ENCODE measurements at places on chromosomes 3 and 15. TPM values are rescaled to one million over a fixed set of nuclear protein-coding genes. Genes with fewer than 3 reads are reported as not detected.

GRCh38 chr3:176740906-176741663 is 456.2 kb downstream of the TBL1XR1 start:
- no peaks in the 10 kb centered on the region for H3K36me3 ChIP-seq
- H3K4me1 ChIP-seq = no peaks in the 10 kb centered on the region
- no peaks in the 10 kb centered on the region for H3K27me3 ChIP-seq
- H3K4me3 ChIP-seq = no peak overlapping the region
- no peak overlapping the region for H3K27ac ChIP-seq
- DNase-seq = no peak

DNA sequence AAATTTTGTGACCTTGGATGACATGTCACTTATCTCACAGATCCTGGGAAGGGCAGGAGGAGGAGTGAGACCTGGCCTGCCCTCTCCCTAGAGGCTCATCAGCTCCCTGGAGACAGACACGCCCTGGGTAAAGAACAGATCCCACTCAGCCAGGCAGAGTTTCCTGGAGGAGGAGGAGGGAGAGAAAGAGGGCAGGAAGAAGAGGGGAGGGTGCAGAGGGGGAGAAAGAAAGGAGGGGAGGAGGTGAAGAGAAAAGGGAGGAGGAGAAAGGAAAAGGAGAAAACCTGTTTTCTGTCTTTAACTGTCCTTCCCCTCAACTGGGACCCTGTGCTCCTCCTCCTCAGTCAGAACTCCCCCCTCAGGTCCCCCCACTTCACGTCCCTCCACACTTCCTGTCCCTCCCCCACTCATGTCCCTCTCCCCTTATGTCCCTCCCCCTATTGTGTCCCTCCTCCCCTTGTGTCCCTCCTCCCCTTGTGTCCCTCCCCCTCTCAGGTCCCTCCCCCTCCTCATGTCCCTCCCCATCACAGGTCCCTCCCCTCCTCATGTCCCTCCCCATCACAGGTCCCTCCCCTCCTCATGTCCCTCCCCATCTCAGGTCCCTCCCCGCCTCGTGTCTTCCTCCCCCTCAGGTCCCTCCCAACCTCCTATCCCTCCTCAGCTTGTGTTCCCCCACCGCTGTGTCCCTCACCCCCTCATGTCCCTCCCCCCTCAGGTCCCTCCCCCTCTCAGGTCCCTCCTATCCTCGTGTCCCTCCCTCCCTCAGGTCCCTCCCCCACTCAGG is 52.3 kb upstream of the CGNL1 start:
- no peaks in the 10 kb centered on the region for H3K36me3 ChIP-seq
- DNase-seq = no peak
- H3K27ac ChIP-seq = no peak overlapping the region

- H3K4me3 ChIP-seq = no peak overlapping the region
- no peaks in the 10 kb centered on the region for H3K27me3 ChIP-seq
- no peak overlapping the region for H3K27ac ChIP-seq
- peaks cover 8% of the 10 kb centered on the region for H3K4me1 ChIP-seq
- DNase-seq = peak; percentile 25
- no peaks in the 10 kb centered on the region for H3K36me3 ChIP-seq
Measured at GRCh38 chr15:79811406-79812405, 85.1 kb downstream of the MTHFS start.

- H3K27me3 ChIP-seq = no peaks in the 10 kb centered on the region
- no peak for DNase-seq
- H3K27ac ChIP-seq = no peak overlapping the region
- no peaks in the 10 kb centered on the region for H3K4me1 ChIP-seq
- no peak overlapping the region for H3K4me3 ChIP-seq
Measured at GRCh38 chr15:31499236-31499952, 172.8 kb downstream of the KLF13 start.

Gene RAB6B
- 4.0 TPM for total RNA-seq

DNA sequence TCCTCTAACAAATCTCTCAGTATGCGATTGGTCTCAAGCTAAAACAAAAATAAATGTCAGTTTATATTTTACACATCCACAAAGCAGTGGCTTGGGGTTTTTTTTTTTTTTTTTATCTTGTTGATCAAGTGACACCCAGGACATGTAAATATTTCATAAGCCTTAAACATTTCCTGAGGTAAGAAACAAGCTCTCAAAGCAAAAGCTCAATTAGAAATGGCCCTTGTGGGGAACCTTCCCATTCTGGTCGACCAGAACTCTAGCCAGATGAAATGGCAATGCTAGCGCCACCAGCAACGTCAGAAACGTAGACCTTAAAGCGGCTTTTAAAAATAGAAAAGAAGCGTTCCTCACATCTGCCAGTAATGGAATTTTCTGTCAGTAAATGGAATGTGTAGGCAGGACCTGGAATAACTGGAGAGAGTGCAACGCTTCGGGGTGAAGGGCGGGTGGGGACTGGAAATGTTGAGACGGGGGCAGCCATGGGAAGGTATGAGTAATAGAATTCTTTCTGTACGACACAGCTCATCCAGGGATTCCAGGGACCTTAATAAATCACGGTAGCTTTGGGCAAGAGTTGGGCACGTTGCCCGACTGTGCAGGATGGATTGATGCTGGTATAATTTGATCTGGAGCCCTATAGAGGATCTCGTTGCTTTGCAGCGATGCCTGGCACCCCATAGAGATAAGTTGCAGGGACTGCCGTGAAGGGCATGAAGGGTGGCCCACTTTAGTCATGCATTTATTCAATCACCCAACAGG is 44.4 kb downstream of the BTD start:
- H3K4me3 ChIP-seq = peak overlapping the region; percentile 22
- no peaks in the 10 kb centered on the region for H3K27me3 ChIP-seq
- peak overlapping the region; percentile 59 for H3K27ac ChIP-seq
- DNase-seq = peak; percentile 50

Gene LRRC49
- 8.9 TPM for total RNA-seq

GRCh38 chr15:31236184-31237042 is 90.2 kb upstream of the KLF13 start:
- peaks cover 15% of the 10 kb centered on the region for H3K4me1 ChIP-seq
- peak; percentile 74 for DNase-seq
- no peaks in the 10 kb centered on the region for H3K36me3 ChIP-seq
- peak overlapping the region; percentile 66 for H3K4me3 ChIP-seq
- no peaks in the 10 kb centered on the region for H3K27me3 ChIP-seq
- H3K27ac ChIP-seq = peak overlapping the region; percentile 80

- DNase-seq = no peak
- no peak overlapping the region for H3K27ac ChIP-seq
- H3K36me3 ChIP-seq = no peaks in the 10 kb centered on the region
- no peaks in the 10 kb centered on the region for H3K4me1 ChIP-seq
Measured at GRCh38 chr3:101602731-101603130, 28.8 kb downstream of the PCNP start.

DNA sequence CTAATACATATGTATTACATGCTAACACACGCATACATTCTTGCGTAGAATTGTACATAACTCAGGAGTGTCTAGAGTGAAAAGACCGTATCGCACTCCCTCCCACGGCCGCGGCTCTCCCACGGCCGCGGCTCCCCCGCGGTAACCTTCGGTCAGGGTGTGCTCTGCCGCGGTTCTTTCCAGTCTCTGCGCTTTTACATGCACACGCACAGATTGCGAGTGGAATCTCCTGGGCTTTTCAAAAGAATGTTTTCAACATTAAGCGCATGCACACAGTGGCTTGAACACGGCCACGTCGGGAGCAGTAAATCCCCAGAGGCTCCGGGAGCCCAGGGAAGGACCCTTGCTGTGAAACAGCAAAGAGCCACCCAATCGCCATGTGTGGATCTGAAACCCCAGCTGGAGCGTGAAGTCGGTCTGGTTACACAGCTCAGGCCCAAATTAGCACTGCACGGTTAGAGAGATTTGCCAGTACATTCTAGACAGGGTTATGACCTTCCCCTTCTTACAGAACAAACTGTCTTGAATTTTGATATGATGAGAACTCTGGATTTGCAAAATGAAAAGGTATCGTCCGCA is 805 bp upstream of the RGMA start:
- no peaks in the 10 kb centered on the region for H3K27me3 ChIP-seq
- H3K36me3 ChIP-seq = no peaks in the 10 kb centered on the region
- H3K27ac ChIP-seq = no peak overlapping the region
- no peak for DNase-seq
- peaks cover 10% of the 10 kb centered on the region for H3K4me1 ChIP-seq

GRCh38 chr3:45927881-45928280 is 15.4 kb upstream of the CXCR6 start:
- no peak overlapping the region for H3K4me3 ChIP-seq
- H3K36me3 ChIP-seq = peaks cover 71% of the 10 kb centered on the region
- no peaks in the 10 kb centered on the region for H3K27me3 ChIP-seq
- no peak for DNase-seq
- H3K4me1 ChIP-seq = no peaks in the 10 kb centered on the region

Gene TTLL13
- not detected for total RNA-seq

All from thoracic aorta (tissue), 2 donors.